Activated naive CD4-positive, alpha-beta T cell treated with Interleukin-2 at 50 U/mL for 16 hours (primary cell): ENCODE measurements at places on chromosomes 7 and 10.

DNA sequence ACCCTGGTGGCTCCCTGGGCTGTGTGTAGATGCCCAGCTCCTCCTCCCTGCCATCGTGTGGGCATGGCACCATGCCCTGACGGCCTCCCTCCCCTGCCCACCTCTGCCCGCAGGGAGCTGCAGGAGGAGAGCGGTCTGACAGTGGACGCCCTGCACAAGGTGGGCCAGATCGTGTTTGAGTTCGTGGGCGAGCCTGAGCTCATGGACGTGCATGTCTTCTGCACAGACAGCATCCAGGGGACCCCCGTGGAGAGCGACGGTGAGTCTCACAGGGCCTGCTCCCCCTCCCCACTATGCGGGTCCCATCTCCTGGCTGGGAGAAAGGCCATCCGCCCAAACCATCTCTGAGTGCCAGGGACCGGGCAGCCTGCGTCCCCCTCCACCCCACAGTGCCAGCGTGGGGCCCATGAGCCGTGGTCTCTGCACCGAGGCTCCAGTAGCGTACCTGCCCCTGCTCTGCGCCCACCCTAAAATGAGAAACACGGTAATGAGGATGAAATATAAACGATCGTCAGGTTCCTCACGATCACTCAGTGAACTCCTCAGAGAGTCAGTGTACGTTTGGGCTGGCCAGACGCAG lies 7.8 kb downstream of the NUDT1 start:
- no peak for DNase-seq

- DNase-seq, result no peak
These were observed 4.0 kb upstream of the ZCCHC24 start for GRCh38 chr10:79449181-79450146.

DNA sequence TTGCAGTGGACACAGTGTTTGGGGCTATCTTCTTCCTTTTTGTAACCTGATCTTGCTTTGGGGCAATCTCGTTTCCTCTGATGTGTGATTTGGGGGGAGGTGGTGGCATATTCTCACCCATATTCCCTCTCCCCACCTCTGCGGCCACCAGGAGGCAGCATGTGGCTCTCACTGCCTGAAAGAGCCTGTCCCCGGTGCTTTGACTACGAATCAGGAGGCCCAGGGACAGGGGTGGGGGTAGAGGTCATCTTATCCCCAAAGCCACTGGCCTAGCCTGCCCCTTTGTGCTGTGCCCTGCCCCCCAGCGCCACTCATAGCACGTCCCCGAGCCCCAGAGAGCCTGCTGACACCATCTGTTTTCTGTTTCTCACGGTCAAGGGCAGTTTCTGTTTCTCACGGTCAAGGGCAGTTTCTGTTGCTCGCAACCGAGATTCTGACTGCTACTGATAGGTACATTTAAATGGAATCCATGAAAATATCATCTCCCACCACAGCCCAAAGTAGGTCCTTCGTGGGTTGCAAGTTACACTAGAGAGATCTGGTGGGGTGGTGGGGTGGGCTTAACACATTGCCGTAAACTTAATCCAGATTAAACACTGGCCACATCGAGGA lies 28.2 kb downstream of the PHYH start:
- DNase-seq, result peak; percentile 45

DNA sequence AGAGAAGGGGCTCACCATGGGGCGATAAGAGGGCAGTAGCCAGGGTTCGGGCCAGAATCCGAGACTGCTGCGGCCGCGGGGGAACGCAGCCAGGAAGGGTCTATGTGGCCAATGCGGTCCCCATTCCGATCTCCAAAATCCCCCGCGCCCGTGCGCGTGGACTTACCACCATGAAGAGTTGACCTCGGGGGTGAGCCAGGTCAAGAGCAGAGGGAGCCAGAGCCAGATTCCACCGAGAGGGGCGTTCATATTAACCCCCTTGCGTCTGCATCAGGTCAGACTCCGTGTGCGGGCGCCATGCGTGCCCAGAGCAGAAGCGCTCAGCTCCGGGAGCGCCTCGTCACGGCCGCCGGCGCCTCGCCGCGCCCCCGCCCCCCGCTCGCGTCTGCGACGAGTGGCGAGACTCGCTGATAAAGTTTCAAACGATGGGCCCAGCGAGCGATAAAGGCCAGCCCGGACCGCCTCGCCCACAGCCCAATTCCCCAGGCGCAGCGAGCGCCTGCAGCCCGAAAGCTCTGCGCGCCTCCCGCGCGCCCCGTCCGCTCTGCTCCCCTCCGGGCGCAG lies at the start of gene WNT2:
Gene WNT2, minus strand, starts transcription at position 318 of the 564 bp plus-strand sequence. Its CDS starts 69 bp downstream, at position 249.
- DNase-seq, result no peak

- peak; percentile 76 for DNase-seq
These were observed 154.1 kb upstream of the AHR start for GRCh38 chr7:17144322-17144721.

DNA sequence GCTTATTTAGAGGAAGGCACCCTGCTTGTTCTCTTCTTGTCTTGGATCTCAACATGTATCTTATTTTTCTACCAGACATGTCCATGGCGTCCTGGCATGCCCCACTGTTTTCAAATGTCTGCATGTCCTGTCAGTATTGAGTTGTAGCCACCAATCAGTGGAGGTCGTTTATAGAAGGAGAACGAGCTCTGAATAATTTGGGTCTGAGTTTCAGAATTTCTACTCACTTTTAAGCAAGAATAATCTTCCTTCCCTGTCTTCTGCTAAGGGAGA lies 2.9 kb upstream of the HOXA13 start:
- no peak for DNase-seq

GRCh38 chr10:3173171-3173878 lies 743 bp upstream of the PITRM1 start:
- no peak for DNase-seq

GRCh38 chr7:120628251-120628650 lies 229.7 kb downstream of the TSPAN12 start:
- DNase-seq, result no peak

DNA sequence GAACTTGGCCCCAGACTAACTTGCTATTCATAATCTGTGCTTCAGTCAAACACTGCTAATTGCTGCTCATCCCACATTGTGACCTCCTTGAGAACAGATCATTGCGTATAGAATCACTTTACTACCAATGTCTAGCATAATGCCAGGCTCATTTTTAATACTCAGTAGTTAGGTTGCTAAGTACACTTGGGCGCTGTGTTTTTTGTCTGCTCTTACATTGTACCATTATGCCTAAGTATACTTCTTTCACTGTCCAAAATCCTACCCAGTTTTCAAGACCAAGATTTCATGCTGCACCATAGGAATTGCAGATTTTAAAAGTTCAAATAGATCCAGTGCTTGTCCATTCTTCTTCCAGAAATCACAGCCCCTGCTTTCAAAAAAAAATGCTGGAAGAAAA lies 32.8 kb upstream of the TMEM106B start:
- DNase-seq, result no peak

DNA sequence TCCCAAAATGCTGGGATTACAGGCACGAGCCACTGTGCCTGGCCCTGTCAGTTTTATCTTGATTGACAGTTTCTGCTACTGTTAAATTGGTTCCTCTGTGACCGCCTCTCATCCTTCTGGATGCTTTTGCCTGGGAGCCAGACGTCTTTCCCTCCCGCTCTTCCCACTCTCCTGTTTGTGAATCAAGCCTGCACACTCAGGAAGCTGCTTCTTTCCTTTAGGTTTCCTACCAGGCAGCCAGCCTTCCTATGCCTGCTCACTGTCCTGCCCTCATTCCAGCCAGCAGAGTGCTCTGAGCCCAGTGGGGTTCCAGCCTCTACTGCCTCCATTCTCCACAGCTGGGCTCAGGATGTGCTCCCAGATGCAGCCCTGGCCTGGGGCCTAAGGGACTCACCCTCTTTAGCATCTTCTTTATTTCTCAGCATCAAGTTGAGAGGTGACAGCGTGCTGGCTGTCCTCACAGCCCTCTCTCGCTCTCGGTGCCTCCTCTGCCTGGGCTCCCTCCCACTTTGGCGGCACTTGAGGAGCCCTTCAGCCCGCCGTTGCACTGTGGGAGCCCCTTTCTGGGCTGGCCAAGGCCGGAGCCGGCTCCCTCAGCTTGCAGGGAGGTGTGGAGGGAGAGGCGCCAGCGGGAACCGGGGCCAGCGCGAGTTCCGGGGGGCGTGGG lies 5.1 kb downstream of the SH2D4B start:
- DNase-seq, result no peak

- DNase-seq, result no peak
These were observed 54.8 kb upstream of the RAB11FIP2 start for GRCh38 chr10:118101501-118101900.

DNA sequence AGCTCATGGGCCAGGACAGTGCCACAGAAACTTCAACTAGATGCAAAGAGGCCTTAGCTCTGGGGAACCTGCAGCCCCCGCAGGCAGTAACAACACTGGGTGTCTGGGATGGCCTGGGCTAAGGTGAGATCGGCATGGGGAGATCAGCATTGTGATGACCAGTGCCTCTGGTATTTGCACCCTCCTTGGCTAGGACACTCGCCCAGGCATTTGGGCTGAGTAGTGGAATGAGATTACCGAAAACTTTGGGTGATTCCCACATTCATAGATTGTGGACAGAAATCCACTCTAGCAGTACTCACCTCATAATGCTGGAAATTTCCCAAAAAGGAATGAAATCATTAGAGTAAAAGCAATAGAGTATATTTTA lies 70.6 kb upstream of the ZMIZ2 start:
- DNase-seq, result no peak

- DNase-seq, result no peak
These were observed 44.4 kb upstream of the AMPH start for GRCh38 chr7:38675494-38676106.

- no peak for DNase-seq
These were observed 148.7 kb upstream of the GPR26 start for GRCh38 chr10:123517426-123517825.

GRCh38 chr7:113144817-113145216 lies 26.5 kb upstream of the SMIM30 start:
- no peak for DNase-seq

DNA sequence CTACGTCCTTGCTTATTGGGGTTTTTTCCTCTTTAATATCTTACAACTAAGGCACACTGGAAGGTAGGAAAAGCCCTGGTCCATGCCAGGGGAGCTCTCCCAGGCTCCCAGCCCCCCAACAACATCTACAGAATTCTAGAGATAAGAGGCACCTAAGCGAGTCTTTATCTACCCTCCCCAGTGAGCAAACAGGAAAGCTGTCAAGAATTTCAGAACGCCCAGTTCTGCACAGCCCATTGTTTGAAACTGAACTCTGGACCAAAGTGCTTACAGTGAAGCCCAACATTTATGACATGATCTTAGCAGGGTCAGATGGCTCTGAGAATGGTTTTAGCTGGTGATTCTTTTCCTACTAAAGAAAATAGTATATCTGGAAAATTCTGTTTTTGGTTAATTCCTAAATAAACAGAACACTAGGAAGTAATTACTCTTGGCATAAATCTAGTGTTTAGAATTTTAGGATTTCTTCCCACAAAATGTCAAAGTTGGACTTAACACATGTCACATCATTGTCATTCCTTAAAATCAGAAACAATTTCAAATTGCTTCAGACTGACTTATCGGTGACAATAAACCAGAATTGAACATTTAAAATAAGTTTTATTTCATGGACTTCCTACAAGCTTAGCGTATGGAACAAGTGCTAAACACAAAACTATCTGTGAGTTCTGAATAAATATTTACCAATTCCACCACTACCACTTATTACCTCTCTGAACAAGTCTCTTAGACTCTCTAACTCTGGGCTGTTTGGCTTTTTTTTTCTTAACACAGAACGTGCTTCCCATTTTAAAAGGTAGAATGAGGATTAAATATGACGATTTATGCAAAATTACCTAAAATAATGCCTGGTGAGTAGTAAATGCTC lies 31.3 kb upstream of the RNF32 start:
- no peak for DNase-seq

GRCh38 chr7:96800824-96801223 lies 91.2 kb upstream of the SEM1 start:
- DNase-seq, result no peak

DNA sequence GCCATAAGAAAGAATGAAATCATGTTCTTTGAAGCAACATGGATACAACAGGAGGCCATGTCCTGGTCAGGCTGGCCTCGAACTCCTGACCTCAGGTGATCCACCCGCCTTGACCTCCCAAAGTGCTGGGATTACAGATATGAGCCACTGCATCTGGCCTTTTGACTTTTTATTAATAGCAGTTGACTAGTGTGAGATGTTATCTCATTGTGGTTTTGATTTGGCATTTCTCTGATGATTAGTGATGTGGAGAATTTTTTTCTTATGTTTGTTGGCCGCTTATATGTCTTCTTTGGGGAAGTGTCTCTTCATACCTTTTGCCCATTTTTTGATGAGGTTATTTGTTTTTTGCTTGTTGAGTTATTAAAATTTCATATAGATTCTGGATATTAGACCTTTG lies 400.9 kb downstream of the SUGCT start:
- no peak for DNase-seq

GRCh38 chr10:28135258-28135657 lies 136.4 kb upstream of the ODAD2 start:
- DNase-seq, result no peak

DNA sequence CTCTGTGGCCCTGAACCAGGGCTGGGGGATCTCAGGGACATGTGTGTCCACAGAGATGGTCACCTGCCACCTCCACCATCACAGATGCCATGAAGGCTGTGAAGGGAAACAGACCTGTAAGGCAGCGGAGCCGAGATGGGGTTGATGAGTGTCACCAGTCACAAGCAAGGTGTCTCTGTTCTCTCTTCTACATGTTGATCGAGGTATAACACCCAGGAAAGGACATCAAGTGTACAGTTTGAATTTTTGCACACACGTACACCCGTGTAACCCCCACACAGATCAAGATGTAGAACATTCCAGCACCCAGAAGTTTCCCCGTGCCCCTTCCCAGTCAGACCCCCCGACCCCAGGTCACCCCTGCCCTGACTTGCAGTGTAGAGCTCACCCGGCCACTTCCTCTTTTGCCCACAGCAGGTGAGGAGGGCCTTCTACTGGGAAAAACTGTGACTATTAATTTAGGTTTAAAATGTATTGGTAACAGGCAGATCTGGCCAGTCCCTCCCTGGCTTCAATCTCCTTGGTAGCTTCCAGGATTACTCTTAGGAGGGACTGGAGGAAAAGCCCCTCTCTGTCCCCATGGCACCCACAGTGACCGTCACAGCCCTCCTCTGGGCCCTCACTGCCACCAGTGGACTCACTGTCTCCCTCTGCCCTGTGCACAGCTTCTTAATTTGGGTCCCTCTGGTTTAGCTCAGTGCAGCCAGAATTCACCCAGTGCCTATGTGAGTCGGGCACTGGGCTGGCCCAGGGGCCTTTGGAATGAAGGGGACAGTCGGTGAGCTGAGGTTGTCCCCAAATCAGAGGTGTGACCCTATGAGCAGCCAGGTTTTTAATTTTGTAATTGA lies 108.2 kb downstream of the LHPP start:
- DNase-seq, result no peak

DNA sequence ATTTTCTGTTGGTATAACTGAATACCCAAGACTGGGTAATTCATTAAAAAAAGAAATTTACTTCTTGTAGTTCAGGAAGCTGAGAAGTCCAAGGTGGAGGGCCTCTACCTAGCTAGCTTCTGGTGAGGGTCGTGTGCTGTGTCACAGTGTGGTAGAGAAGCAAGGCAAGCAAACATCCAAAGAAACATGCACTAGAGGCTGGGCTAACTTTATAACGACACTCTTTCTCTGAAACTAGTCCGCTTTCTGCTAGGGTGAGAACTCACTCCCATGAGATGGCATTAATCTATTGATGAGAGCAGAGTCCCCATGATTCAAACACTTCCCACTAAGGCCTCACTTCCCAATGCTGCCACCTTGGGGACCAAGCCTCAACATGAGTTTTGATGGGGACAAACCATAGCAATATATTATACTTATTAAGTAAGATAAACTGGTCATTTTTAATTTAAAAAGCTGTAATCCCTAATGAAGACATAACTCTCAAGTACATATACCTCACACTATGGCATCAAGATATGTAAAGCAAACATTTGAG lies 50.8 kb downstream of the PHYHIPL start:
- no peak for DNase-seq
